ENCODE measurements at places on chromosomes 5 and 9. TPM values are rescaled to one million over a fixed set of nuclear protein-coding genes. Genes with fewer than 3 reads are reported as not detected.

SLC31A1 gene
- total RNA-seq, result 6.5 TPM

FAM153A gene
- total RNA-seq, result 13.3 TPM

ZNF300 gene
- 10.5 TPM for total RNA-seq

FAM13B gene
- total RNA-seq, result 59.4 TPM

NIM1K gene
- 2.0 TPM for total RNA-seq

ISL1 gene
- not detected for total RNA-seq

SHOC1 gene
- total RNA-seq, result not detected

PTPDC1 gene
- total RNA-seq, result 71.8 TPM

HTR1A gene
- not detected for total RNA-seq

TCF7 gene
- 2.5 TPM for total RNA-seq

PAEP gene
- not detected for total RNA-seq

ABHD17B gene
- total RNA-seq, result 10.5 TPM

TNFSF8 gene
- total RNA-seq, result 0.84 TPM

UBLCP1 gene
- 12.4 TPM for total RNA-seq

BTNL8 gene
- not detected for total RNA-seq

DNAH5 gene
- total RNA-seq, result 0.60 TPM

TDRD7 gene
- 18.4 TPM for total RNA-seq

GGTA1 gene
- total RNA-seq, result 9.0 TPM

PWWP2A gene
- total RNA-seq, result 81.6 TPM

GPR151 gene
- not detected for total RNA-seq

PARP8 gene
- 19.0 TPM for total RNA-seq

GLDC gene
- total RNA-seq, result 14.4 TPM

BAAT gene
- total RNA-seq, result not detected
